ENCODE measurements at places on chromosomes 16 and 17. TPM values are rescaled to one million over a fixed set of nuclear protein-coding genes. Genes with fewer than 3 reads are reported as not detected.

Gene KIF18B
- not detected for total RNA-seq

Gene TBC1D3C
- not detected for total RNA-seq

- no peak overlapping the region for H3K4me3 ChIP-seq
- no peak overlapping the region for H3K27ac ChIP-seq
- H3K27me3 ChIP-seq, result peaks cover 5% of the 10 kb centered on the region
- peaks cover 36% of the 10 kb centered on the region for H3K36me3 ChIP-seq
- no peak for DNase-seq
These were observed 4.0 kb downstream of the LIMD2 start for GRCh38 chr17:63695889-63696288.

DNA sequence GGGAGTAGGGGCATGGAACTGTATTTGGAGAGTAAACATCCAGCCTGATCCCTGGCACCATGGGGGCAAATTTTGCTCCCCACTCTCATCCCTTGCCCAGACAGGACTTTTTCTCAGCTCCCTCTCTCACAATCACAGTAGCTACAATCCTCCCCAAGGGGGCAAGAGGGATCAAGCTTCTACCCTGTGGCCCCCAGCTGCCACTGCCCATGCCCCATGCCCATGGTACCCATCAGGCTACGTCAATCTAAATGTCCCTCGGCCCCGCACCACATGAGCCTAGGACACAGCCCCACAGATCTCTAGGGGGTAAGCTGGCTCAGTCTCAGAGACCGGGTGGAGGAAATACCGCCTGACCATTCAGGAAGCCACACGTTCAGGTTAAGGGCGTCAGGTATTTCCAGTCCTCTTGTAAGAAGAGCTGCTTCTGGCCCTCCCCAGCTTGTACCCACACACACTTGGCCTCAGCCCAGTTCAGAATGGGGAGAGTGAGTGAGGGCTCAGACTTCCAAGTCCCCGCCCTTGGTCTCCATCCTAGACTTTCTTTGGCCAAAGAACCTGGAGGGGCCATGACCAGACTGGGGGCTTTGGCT is 1.8 kb downstream of the CACNB1 start:
- peak overlapping the region; percentile 92 for H3K27ac ChIP-seq
- H3K4me1 ChIP-seq, result peaks cover 58% of the 10 kb centered on the region
- no peak for DNase-seq
- H3K36me3 ChIP-seq, result no peaks in the 10 kb centered on the region

DNA sequence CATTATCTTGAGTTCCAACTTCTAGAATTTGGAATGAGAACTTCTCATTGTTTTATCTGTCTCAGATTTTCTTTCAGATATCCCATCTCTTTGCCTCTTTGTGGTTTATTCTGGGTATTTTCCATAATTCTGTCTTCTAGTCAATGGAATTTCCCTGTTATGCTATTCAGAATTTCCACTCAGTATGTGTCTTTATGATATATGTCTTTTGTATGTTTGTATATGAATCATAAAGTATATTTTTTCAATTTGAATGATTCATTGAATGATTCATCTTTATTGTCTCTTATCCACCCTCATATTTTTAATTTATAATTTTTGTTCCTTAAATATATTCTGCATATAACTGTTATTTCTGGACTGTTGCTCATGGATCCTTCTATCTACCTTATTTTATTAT is 729.7 kb upstream of the GOT2 start:
- DNase-seq, result no peak
- H3K4me1 ChIP-seq, result no peaks in the 10 kb centered on the region
- H3K36me3 ChIP-seq, result no peaks in the 10 kb centered on the region
- no peak overlapping the region for H3K4me3 ChIP-seq

Gene PIPOX
- total RNA-seq, result 0.71 TPM

- DNase-seq, result no peak
- no peak overlapping the region for H3K4me3 ChIP-seq
- H3K27me3 ChIP-seq, result no peaks in the 10 kb centered on the region
- H3K27ac ChIP-seq, result no peak overlapping the region
- H3K4me1 ChIP-seq, result no peaks in the 10 kb centered on the region
- no peaks in the 10 kb centered on the region for H3K36me3 ChIP-seq
These were observed 8.5 kb downstream of the PRSS54 start for GRCh38 chr16:58286280-58286679.

GRCh38 chr16:27550582-27550920 is 607 bp downstream of the KATNIP start:
- H3K4me3 ChIP-seq, result peak overlapping the region; percentile 99
- H3K4me1 ChIP-seq, result peaks cover 35% of the 10 kb centered on the region
- no peaks in the 10 kb centered on the region for H3K36me3 ChIP-seq
- no peaks in the 10 kb centered on the region for H3K27me3 ChIP-seq
- H3K27ac ChIP-seq, result peak overlapping the region; percentile 91
